ENCODE measurements at places on chromosomes 7 and 10.
A peak's percentile ranks its signal among the peaks of the same experiment; 100 is the strongest.

DNA sequence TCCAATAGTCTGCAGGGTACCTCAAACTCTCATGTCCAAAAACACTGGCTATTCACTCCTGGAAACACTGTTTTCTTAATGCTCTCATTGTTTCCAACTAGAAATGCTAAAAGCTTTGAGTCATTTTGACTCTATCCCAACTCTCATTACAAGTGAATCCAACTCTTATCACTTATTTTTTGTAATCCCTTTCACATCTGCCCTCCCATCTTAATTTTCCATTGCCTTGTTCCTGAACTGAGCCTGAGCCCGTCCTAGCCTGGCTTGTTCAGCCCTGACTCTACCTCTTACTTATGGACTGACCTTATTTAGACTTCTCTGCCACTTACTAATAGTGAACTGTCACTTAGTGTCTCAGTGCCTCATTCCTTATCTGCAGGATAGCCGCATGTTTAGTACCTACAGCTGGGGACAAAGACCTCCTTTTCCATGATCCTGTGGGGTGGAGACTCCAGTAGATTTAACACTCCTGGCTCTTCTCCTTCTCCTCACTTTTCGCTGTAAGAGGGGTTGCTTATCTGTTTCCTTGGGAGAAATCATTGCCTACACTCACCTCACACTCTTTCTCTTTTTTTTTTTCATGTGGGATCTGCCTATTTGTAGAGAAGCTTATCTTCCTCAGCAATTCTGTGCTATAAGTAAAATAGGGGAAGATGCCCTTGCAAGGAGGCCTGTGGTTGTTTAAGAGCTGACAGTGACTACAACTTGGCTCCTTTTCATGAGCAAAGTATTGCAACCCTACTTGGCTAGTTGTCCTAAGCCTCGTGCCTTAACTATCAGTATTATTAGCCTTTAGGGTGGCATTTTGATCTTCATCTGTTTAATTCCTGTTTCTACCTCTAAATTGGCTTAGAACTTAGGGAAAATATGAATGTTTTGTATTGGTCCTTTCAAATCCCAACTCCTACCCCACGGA lies 56.4 kb downstream of the SLC16A12 start:
- no peak for DNase-seq

- no peak for DNase-seq
These were observed 92.3 kb downstream of the NKX6-2 start for GRCh38 chr10:132693676-132694075.

- no peak for DNase-seq
These were observed 15.4 kb downstream of the MGAM start for GRCh38 chr7:142010952-142011548.

GRCh38 chr10:8725343-8725742 lies 670.9 kb downstream of the GATA3 start:
- DNase-seq: no peak

- peak; percentile 32 for DNase-seq
These were observed 50.8 kb downstream of the C10orf120 start for GRCh38 chr10:122648599-122649428.

- no peak for DNase-seq
These were observed at the start of gene PRKAR1B for GRCh38 chr7:727104-727805. Gene PRKAR1B (minus strand): TSS chr7:727281. CDS start chr7:711505, 15,776 bp downstream.

- no peak for DNase-seq
These were observed 986 bp upstream of the PDGFA start for GRCh38 chr7:520503-521161.

GRCh38 chr10:103654925-103655324 lies 161.4 kb downstream of the NEURL1 start:
- DNase-seq: no peak

GRCh38 chr7:17153536-17153935 lies 144.9 kb upstream of the AHR start:
- no peak for DNase-seq

GRCh38 chr10:48305905-48306264 lies 592 bp upstream of the MAPK8 start:
- no peak for DNase-seq

GRCh38 chr10:47040681-47041080 lies 129.5 kb downstream of the PTPN20 start:
- DNase-seq: no peak

DNA sequence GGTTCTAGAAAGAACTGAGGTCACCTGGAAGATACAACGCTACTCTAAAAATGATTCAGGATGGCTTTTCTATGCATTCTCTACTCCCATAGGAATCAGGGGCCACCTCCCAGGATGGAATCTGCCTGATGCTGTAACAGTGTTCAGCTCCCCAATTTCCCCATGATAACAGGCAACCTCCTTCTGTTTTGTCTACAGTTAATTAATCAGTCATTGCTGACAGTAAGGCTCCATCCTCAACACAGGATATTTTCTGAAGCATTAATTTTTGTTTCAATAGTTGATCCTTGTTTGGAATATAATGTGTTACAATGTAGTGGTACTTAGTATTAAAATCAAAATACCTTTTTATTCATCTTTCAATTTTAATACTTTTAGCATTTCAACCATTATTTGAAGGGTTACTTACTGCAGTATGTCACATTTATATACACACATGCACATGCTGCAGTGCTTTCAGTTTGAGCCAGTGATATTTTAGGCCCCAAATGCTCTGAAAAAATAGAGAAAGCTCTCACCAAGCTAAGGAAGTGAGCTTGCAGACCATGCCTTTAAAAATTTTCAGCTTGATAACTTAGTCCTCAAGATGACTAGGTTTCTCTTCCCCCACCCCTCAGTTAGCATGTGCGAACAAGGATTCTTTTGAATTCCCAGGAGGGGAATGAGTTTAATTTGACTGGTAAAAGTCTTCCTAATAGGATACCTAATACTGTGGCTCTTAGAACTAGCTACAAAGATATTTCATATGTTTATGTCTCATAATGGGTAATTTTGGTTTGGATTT lies 592 bp upstream of the PIK3CG start:
- no peak for DNase-seq

- DNase-seq: no peak
These were observed 32.0 kb downstream of the WAC start for GRCh38 chr10:28564905-28565304.

DNA sequence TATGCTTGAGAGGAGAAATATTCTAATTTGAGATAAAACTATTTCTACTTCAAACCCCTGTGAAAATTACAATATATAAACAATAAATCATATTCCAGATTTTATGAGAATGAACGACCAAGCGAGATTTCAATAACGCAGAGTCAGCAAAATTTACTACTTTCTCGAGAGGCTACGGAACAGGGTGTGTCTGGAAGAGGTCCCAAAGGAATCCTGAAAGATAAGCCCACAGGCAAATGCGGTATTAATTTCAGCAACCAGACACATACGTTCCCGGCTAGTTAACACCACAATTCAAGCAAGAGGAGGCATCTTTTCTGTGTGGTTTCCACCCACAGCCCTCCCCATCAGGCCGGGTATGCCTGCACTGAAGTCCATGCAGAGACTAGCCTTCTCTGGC lies 26.4 kb downstream of the BEND7 start:
- no peak for DNase-seq

DNA sequence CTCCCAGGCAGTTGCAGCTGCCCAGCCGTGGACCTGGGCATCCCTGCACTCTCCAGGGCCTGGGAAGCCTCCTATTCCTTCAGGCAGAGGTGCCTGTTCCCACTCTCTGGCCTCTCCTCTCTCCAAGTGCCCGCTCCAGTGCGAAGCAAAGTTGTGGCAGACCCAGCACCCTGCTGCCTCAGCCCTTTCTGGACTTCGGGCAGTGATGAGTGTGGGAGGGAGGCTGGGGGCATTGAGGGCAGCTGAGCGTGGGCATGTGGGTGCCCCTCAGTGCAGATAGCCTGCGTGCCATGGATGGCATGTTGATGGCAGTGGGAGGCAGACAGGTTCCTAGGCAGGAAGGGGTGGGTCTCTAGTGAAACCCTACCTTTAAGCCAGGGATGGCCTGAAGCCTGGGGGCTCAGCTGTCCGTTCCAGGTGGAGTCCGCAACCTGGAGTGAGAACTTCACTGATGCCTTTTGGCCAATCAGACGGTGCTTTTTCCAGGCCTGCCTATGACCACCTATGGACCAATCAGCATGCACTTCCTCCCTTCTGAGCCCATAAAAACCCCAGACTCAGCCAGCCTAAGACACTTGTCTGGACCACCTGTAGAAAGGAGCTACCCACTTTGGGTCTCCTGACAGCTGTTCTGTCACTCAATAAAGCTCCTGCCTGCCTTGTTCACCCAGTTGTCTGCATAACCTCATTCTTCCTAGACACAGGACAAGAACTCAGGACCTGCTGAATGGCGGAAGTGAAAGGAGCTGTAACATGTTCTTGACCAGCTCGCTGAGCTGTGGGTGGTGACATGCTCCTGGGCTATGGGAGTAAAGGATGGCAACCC lies 26.1 kb downstream of the SVIL start:
- no peak for DNase-seq

GRCh38 chr10:60896033-60896432 lies 48.0 kb downstream of the RHOBTB1 start:
- no peak for DNase-seq

DNA sequence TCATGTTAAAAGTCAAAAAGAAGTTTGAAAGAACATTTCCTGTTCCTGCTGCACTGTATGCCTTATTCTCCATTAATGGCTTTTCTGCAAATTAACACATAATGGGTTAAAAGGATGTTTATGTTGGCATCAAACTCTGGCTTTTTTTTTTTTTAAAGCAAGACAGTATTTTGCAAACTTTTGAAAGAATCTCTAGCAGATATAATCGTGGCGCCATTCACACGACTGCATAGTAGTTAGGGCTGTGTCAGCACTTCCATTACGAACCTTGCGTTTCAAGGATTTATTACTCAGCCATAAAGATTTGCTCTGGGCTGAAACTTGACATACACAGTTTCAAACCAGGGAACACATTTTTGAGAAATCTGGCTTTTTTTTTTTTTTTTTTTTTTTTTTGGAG lies 207.8 kb downstream of the DYNC1I1 start:
- no peak for DNase-seq

GRCh38 chr7:128915841-128916642 lies 5.5 kb upstream of the KCP start:
- no peak for DNase-seq

DNA sequence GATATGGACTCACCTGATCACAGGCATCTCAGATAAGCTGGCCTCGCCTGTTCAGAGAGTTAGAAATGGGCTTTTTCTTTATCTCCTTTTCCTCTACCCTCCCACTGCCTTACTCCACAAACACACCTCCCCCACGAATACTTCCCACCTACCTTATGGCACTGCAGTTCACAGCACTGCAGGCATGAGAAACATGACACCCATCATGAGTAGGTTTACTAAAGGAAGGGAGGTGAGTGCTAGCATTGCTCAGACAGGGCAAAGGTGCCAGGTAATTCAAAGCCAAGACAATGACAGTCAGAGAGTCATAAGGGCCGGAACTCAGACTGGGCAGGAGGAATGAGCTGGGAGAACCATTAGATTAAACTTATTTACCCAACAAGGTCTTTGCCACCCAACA lies 220.6 kb downstream of the FAM107B start:
- DNase-seq: no peak

- no peak for DNase-seq
These were observed 189.3 kb downstream of the KLF6 start for GRCh38 chr10:3595736-3596135.

GRCh38 chr10:82190432-82191260 lies 315.7 kb downstream of the NRG3 start:
- peak; percentile 8 for DNase-seq

- DNase-seq: no peak
These were observed 19.5 kb upstream of the NOM1 start for GRCh38 chr7:156929789-156930539.

GRCh38 chr7:89914711-89915110 lies 239.6 kb upstream of the STEAP1 start:
- DNase-seq: peak; percentile 5

- no peak for DNase-seq
These were observed 108.2 kb downstream of the COL26A1 start for GRCh38 chr7:101470668-101471487.

DNA sequence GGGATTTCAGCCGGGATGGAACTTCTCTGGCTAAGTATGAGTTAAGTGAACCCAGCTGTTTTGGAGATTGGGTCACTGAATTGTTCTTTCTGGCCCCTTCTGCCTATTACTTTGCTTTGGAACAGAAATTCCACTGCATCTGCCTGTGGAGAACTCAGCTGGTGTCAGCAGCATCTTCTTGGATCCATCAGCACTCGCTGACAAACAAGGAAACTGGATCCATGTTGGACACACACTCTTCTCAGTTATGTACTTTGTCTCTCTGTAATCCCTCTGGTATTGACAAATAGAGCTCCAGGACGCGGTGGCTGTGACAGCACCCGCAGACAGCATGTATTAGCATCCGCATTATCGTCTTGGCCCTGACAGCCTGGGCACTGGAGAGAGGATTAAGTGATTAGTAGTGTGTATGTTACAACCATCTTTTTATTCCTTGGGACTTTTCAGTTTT lies 73.0 kb upstream of the BMPER start:
- DNase-seq: no peak

- DNase-seq: no peak
These were observed 12.0 kb downstream of the SGCE start for GRCh38 chr7:94643771-94644545.

- DNase-seq: no peak
These were observed 276.1 kb downstream of the DNAJB6 start for GRCh38 chr7:157612664-157613561.

- no peak for DNase-seq
These were observed 15.3 kb upstream of the TMEM248 start for GRCh38 chr7:66905689-66906088.

- DNase-seq: no peak
These were observed 5.0 kb downstream of the PDZD8 start for GRCh38 chr10:117370205-117370604.

- no peak for DNase-seq
These were observed 30.1 kb upstream of the COMTD1 start for GRCh38 chr10:75265856-75266255.

- no peak for DNase-seq
These were observed 121.9 kb downstream of the PTPN20 start for GRCh38 chr10:47033081-47033480.

DNA sequence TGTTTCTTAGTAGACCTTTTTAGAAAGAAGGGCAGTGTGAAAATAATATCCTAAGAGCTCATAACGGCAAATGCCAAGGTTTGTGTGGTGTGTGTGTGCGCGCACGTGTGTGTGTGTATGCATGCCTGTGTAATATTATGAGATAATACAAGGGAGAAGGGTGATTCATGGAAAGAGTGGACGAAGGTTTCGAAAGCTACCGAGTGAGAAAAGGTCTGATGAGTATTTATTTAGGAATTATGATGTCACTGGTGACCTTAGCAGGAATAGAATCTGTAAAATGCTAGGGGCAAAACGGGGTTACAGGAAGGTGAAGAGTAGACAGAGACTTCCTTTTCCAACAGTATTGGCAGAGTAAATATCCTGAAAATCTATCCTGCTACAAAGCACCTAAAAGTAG lies 107.3 kb downstream of the AHR start:
- no peak for DNase-seq

DNA sequence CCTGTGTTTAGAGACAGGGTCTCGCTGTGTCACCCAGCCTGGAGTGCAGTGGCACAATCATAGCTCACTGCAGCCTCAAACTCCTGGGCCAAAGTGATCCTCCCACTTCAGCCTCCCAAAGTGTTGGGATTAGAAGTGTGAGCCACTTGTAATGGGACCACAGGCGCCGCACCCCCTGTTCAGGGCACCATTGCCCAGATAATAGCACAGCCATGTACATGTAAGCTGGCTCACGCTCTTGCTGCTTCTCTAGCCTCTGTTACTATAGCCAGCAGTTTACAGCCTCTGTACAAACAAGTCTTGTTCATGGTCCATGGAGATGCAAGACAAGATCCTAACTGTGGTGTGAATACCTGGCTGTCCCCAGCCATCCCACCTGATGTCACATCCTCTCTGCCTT lies 4.2 kb upstream of the MLXIPL start:
- no peak for DNase-seq

- no peak for DNase-seq
These were observed 127.1 kb upstream of the MTPN start for GRCh38 chr7:136104269-136104603.

GRCh38 chr10:37976880-37977203 lies 395 bp upstream of the ZNF25 start:
- no peak for DNase-seq
